ENCODE measurements at places on chromosomes 11 and 22.
A peak's percentile ranks its signal among the peaks of the same experiment; 100 is the strongest.

GRCh38 chr11:24453129-24453718, 43.6 kb upstream of the LUZP2 start:
- DNase-seq = no peak

DNA sequence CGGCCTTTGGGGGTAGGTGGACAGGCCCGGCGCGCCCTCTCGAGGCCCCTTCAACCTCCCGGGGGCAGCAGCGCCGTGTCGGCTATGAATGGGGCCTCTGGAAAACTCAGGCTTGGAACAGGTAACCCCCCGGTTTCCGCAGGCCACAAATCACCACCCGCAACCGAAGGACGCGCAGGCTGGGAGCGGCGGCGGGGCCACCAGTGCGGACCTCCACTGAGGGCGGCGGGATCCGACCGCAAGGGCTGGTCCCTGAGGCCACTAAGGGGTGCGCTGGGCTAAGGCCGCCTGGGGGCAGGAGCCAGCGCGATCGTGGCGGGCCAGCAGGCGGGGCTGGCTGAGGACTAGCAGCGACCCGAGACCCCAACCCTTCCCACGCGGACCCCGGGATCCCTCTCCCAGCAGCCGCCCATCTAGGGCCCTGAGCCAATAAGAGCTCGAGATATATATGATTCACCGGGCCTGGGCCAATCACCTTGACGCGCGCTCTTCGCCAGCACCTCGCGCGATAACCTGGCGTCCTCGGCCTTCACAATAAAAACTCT, 609 bp upstream of the ATF4 start:
- peak; percentile 93 for DNase-seq

DNA sequence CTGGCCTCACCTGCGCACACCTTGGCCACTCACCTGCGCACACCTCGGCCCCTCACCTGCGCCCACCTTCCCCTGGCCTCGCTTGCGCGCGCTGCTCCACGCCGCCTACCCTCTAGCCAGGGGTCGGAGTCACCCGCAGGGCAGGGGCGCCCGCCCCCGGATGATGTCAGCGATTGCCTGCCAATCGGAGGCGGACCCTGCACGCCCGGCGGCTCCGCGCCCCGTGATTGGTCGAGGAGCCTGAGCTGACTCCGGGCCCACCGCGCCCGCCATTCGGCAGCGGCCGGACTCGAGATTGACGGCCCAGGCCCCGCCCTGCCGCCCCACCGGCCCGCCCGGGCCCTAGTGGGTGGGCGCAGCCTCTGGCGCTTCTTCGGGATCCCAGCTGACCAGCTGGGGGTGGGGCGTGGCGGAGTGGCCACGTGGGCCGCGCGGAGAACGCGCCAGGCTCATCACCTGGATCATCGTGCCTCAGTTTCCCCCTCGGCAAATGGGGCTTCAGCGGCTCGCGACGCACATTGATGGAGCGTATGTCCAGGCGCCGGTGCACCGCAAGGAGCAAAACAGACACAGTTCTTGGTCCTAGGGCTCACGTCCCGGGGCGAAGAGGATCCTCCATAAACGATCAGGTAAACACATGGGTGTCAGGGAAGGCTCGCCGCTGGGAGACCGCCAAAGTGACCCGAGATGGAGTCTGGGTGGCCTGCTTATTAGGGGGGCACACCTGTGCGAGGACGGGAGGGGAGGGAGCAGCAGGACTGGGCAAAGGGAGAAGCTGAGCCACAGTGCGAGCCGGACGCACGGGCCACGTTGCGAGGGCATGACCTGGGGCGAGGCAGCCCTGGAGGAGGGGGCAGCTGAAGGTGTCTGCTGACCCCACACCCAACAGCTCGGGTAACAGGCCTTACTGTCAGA, at the start of gene DHCR7:
Gene DHCR7, minus strand, starts transcription at position 137 of the 915 bp plus-strand sequence. CDS start 3,441 bp downstream, outside the sequence.
- DNase-seq = peak; percentile 93

GRCh38 chr11:2803186-2804091, 82.1 kb downstream of the CDKN1C start:
- no peak for DNase-seq
